ENCODE measurements at places on chromosomes 1 and 21.

DNA sequence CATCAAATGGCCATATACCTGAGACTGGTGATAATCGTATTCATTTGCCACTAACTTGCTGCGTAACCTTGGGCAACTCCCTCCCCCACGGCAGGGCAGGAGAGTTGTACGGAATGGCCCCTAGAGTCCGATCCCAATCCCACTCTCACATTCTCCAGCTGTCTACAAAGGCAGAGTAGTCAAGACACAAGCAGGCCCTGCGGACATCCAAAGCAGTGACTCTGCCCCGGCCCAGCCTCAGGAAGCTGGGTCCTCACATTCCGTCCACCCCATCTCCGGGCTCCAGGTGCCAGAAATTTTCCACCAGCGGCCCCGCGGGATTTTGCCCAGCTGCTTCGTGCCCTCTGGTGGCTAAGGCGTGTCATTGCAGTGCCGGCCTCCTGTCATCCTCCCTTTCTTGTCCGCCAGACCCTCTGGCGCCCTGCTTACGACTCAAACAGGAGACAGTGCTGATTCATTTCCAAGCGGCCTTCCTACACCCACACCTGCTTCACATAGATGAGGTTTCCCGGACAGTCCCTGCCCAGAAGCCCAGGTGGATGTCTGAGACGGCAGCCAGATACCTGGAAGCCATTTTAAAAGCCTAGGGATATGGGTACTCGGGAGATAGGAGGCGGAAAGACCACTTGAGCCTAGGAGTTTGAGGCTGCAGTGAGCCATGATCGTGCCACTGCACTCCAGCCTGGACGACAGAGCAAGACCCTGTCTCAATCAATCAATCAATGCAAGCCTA lies 2.9 kb upstream of the S100A2 start:
- peak; percentile 58 for DNase-seq

DNA sequence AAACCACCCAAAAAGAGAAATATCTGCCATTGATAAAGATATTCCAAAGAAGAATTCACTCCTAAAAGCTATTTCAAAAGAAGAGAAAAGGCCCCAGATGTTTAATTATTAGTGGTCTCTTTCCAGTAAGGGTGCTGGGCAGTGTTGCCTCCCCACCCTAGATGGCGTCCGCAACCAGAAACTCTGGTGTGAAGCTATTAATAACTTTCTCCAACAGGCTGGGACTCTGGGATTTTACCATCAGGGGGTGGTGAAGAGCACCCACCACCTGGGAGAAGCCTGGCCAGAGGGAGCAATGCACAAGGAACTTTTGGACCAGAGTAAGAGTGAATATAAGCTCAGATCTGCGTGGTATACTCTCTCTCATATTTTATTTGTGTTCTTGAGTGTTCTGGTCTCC lies 115.4 kb upstream of the TIAM1 start:
- DNase-seq = no peak

GRCh38 chr1:181153634-181153961 lies 65.1 kb downstream of the IER5 start:
- no peak for DNase-seq

- no peak for DNase-seq
Observed at GRCh38 chr1:229230893-229231753, 39.8 kb upstream of the RAB4A start.

- DNase-seq = no peak
Observed at GRCh38 chr1:156703741-156704140, 1.6 kb downstream of the CRABP2 start.

DNA sequence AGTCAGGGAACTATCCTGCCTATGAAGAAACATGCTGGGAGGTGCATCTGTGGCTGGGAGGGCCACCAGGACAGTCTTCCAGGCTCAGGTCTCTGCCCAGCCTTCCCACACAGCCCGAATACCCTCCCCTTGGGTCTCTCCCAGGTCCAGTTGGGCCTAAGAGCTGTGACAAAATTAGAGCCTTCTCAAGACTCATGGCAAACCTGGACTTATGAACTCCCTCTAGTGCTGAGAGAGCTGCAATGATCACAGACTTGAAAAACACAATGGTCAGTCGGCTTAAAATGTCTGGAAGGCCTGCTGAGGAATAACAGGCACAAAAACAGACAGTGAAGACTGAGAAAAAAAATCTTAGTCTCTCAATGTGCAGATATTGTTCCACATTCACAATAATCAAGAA lies 325.1 kb downstream of the BRINP2 start:
- no peak for DNase-seq

DNA sequence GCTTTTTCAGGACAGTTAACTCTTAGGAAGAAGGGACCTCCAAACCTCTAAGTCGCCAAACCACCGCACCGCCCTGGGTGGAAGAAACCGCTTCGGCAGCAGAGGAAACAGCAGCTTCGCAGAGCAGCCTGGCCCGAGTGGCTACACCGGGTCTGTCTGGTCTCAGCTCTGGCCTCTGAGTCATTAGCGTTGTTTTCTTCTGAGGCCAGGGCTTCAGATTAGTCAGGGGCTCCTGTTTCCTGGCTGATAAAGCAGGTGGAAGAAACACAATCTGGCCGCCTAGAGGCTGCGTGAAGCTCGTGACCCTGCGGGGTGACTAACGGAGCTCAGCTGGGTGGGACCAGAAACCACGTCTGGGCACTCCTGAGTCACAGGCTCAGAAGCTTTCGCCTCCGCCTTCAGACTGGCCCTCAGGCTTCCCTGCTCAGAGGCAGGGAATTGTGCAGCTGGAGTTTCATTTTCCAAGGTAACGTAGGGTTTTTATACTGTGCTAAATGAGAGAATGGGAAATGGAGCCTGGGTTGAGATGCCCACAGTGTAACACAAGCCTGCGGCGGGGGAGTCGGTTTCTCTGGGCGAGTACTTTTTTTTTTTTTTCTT lies 44.9 kb downstream of the CHAF1B start:
- DNase-seq = peak; percentile 9

DNA sequence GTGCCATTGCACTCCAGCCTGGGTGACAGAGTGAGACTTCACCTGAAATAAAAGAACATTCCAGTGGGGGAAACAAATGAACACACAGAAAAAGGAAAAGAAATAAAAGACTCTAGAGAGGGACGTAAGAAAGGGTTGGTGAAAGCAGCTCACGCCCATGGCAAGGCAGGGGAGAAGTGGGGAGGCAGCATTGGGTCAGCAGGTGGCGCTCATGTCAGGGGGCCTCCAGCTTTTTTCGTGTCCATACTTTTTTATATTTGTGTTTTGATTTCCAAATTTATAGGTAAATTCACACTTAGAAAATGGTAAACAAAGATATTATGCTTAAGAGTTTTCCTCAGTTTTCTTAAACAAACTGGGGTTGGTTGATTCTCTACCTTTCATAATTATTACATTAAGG lies 45.5 kb downstream of the VPS13D start:
- peak; percentile 25 for DNase-seq

DNA sequence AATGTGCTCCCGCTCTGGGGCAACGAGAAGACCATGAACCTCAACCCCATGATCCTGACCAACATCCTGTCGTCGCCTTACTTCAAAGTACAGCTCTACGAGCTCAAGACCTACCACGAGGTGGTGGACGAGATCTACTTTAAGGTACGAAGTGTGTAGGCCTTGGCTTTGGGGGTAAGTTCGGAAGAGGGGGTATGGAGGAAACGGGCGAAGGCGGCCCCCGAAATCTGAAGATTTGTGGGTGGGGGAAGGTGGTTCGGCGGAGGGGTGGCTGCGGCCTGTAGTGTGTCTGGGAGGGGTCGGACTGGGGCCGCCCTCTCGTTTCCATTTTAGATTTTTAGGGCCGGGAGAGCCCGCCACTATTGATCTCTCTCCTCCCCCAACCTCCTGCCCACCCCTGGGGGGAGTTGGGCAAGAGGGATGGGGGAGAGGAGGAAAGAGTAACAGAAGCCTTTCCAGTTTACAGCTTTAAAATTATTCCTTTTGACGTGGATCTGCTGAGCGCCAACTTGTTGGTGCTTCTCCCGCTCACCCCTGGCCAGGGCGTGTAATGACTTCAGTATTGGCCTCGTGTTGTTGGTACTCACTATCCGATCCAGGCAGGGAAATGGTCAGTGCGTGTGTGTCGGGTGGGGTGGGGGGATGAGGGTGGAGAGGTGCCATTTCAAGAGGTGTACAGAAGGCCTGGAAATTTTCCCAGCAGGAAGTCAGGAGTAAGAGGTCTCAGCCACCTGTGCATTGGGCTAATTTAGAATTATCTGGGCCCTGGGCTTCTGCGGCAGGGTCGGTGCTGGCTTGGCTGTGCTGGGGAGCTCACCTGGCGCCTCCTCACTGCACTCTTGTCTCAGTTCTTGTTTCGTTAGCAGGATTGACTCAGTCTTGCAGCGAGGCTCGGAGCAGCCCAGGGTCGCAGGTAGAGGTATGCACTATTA lies 880 bp downstream of the PRPF38B start:
- DNase-seq = peak; percentile 42

GRCh38 chr1:30950700-30951099 lies 42.1 kb upstream of the SDC3 start:
- no peak for DNase-seq

GRCh38 chr1:99737016-99737415 lies 29.4 kb downstream of the FRRS1 start:
- DNase-seq = no peak

DNA sequence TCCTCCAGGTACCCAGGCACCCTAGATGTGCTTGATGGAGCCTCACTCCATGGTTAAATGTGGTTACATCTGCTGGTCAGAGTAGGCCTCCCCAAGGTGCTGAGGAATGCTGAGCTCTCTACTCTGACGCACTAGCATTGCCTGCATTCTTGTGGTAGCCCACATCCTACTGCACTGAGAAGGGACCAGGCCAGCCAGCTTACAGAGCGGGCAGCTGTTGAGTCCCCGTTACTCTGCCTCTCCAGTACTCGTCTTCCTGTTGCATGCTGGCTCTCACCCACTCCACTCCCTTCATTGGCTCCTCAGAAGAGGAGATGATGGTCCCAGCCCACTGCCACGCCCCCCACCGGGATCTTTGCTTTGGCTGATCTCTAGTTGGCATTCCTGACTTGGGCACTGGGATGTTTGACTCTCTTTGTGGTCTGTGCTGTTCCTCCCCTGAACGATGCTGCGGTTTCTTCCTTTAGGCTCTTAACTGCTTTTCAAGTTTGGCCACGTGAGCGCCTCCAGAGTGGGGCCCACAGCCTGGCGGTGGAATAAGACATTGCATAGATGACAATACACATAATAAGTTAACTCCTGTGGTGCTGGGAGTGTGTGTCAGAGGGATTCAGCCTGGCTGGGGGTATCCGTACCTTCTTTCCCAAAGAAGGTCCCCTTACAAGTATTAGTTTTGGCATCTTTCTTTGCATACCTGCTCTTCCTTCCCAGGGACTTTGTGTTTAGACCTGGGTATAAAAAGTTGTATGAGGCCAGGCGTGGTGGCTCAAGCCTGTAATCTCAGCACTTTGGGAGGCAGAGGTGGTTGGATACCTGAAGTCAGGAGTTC lies 18.6 kb downstream of the AZIN2 start:
- DNase-seq = peak; percentile 32

DNA sequence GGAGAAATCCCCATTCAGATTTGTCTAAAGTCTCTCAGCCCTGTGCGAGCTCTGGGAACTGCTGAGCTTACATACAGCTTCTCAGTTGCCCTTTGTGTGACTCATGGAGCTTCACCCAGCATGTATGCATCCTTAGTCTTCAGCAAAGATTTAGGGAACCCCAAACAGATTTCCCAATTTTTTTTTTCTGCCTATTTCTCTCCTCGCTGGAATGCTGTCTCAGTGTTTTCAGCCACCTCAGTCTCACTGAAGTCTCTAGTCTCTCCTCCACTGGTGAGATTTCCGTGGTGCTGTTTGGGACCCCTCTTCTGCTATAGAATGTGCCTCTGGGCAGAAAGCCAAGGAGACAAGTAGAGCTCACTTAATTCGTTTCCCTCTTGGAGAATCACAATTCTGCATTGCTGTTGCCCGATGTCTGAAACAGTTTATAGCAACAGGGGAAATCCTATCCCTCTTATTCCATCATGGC lies 28.1 kb upstream of the TXLNA start:
- DNase-seq = no peak

- no peak for DNase-seq
Observed at GRCh38 chr1:6967431-6968111, 182.3 kb downstream of the CAMTA1 start.

DNA sequence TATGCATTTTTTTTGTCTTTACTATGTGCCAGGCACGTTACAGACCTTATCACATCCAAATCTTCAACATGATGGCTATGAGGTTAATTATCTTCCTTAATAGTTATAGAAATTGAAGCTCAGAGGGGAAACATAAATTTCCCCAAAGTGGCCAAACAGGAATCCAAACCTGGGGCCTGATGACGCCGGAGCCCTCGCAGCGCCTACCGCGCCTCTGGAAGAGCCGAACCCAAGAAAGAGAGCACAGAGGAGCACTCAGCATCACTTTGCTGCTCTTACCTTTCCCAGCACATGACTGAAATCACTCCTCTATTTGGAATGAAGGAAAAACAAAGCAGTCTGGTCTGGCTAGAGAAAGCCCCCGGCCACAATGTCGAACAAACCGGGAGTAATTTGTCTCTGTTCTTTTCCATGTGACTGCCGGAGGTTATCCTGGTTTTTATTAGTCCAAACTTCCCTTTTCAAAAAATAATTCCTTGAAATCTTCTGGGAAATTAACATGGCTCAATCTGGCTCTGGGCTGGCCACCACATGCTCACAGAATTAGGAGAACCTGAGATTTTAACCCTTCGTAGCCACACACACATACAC lies 195.5 kb downstream of the ADSS2 start:
- DNase-seq = no peak

DNA sequence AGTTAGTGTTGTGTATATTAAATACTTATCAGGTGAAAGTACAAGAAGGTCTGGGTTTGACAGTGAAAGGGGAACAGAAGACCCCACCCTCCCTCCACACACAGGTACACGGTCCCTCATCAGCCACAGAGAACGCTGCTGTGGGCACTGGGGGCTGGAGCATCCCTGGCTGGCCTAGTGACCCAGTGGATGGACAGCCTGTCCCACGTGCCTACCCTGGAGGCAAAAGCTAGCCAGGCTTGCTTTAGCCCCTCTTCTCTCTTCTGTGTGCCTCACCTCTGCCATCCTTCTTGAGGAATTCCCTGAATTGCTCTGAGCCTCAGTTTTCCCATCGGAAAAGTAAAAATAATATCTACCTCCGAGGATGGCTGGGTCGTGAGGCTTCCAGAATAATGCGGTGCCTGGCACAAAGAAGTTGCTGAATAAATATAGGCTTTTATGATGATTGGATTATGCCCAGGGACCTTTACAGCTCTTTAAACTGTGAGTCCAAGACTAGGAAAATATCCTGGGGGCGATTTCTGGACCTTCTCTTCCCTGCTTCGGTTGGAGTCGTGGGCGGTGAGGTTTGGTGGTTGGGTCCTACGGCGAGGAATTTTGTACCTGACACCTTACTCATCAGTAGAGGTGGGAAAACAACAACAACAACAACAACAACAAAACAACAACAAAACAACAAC lies 918 bp downstream of the IFNLR1 start:
- no peak for DNase-seq

- no peak for DNase-seq
Observed at GRCh38 chr1:55301912-55302311, 86.7 kb upstream of the USP24 start.

DNA sequence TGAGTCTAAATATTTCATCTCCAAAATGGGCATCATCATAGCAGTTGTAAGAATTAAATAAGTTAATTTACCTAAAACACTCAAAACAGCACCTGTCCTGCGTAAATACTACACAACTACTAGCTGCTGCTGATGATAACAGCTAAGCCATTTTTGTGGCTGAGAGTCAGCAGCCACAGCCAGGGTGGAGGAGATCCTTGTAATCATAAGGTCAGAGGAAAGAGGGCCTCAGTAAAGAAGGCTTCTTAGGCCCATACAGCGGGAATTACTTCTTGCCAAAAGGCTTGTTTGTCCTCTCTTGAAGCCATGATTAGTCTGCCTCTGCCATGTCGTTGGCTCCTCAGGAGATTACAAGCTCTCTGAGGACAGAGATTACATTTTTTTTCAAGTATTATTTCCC lies 245.0 kb downstream of the FGGY start:
- no peak for DNase-seq

- no peak for DNase-seq
Observed at GRCh38 chr1:204866051-204866596, 4.5 kb upstream of the NFASC start.
